ENCODE measurements at places on chromosomes 6 and 20.

DNA sequence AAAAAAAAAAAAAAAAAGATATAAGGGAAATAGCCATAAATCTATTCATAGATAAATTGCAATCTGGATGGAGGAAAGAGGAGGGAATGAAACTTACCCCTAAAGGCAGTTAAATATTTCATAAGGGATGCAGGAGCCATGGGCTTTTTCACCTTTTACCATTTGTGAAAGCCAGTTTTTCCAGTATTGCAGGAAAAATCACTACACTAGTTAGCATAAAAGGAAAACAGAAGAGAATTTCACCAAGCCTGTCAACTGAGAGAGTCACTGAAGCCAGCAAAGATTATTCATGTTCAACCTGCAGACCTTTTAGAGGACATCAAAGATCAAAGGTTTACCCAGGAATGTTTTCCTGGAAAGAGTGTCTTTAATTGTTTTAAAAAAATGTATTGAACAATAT is 969.7 kb downstream of the KIF16B start:
- DNase-seq, result peak; percentile 4

GRCh38 chr6:36364669-36365479 is 22.6 kb downstream of the ETV7 start:
- no peak for DNase-seq

DNA sequence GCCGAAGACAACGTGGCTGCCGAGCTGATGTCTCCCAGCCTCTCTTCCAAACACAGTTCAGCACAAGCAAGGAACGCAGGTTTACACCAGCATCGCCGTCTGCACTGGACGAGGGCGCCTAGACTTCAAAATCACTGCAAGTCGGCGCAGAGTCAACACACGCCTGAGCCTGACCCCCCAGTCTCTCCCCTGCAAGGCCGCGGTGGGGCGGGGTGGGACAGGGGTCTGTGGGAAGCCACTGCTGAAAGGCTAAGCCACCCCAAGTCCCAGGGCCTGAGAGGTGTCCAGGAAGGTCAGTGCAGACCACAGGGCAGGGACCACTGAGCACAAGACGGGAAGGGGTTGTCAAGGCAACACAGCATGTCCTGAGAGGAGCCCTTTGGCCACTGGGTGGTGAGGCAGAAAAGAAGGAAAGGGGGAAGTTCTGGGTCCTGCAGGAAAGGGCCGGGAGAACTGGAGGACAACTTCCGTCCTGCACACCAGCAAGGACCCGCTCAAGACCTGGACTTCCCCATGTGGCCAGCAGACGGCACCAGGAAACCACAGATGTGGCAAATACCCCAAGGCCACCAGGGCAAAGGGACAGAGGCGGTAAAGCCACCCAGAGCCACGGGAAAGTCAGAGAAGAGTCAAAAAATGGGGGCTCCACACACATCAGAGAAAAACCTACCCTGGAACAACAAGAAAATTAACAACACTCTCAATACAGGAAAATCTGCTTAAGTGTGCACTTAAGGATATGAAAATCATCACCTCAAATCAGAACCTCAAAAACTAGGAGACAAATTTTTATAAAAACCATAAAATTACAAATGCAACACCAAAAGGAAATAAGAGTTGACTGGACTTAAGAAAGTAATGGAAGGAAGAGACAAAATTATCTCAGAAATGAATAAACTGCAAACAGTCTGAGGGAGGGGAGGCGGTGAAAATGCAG is 84.8 kb downstream of the TAF4 start:
- DNase-seq, result no peak

DNA sequence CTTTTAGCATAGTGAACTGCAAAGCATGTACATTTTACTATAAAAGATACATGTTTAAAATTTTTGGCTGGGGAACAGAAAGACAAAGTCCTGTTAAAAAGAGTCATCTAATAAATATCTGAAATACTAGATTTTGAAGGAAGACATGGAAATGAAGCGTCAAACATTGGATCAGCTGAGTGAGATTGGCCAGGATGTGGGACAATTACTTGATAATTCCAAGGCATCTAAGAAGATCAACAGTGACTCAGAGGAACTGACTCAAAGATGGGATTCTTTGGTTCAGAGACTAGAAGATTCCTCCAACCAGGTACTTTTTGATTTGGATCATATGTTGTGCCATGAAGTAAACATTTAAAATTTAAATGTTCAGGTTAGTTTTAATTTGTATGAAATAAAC is 162.3 kb downstream of the UTRN start:
- no peak for DNase-seq

DNA sequence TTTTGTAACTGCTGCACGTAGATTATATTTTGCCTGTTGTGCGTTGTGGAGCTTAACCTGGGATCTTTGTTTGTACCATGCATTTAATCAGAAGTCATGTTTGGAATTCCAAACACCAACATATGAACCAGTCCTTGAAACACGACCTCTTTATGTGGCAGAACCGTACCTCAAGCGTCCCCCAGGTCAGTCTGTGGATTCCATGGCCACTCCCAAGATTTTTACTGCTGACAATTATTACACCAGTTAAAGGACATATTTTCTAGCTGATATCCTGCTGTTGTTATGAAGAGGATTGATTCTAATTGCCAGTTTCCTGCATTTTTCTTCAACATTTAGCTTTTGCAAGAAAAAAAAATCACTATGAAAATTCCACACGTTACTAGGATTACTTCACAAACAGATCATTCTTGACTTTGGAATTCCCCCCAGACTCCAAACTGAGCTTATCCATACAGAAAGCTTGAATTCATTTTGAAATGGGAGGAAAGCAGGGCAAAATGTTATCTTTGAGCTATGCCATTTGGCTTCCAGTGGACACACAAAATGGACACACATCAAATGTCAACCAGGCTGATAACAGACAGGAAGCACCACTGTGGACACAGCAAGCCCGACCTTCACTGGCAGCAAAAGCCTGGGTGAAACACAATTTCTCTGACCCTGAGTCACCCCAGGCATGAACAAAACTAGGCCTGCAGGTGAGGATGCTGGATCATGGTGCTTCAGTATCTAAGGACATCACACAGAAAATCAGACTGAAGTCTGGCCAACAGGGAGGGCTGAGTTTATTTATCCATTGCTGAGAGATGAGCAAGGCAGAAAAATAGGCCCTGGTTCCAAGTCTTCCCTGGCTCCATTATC is 542.9 kb upstream of the JAG1 start:
- no peak for DNase-seq

GRCh38 chr20:3924304-3925112 is 35.3 kb downstream of the PANK2 start:
- no peak for DNase-seq

GRCh38 chr6:46246727-46247126 is 75.9 kb upstream of the ENPP5 start:
- no peak for DNase-seq

GRCh38 chr6:169171016-169171415 is 82.6 kb downstream of the THBS2 start:
- DNase-seq, result no peak

GRCh38 chr6:53926505-53926904 is 131.7 kb downstream of the LRRC1 start:
- DNase-seq, result no peak

- no peak for DNase-seq
Measured at GRCh38 chr6:164396071-164397047, 913.0 kb downstream of the C6orf118 start.

DNA sequence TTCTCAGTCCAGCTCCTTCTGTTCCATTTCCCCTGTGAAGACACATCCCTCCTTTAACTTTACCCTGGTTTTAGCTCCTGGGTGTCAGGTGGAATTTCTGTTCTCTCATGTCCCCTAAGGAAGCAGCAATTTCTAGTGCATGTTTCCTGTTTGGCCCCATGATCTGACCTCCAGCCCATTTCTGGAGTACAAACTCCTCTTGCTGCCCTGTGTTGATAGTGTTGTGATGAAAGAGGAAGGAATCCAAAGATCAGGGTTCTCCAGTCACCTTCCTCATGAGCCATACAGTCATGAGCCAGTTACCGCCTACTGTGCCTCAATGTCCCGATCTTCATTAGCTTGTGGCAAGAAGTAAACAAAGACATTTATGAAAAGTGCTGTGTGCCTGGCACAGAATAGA is 97.4 kb downstream of the PHACTR1 start:
- no peak for DNase-seq

- DNase-seq, result no peak
Measured at GRCh38 chr6:19719691-19720128, 117.5 kb upstream of the ID4 start.

DNA sequence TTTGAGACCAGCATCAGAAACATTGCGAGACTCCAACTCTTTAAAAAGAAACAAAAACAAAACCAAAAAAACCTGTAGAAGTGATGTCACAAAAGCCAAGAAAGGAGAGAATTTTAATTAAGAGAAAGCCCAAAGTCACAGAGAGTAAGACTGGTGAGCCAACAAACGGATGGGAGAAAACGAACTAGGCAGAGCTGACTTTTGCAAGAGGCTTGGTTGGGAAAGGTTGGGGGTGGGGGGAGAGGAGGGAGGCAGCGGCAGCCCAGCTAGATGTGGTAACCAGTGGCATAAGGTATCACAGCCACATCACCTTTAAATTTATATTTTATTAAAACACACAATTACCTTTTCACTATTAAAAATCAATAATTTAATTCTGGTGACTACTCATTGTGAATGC is 23.5 kb downstream of the NOL7 start:
- DNase-seq, result no peak

All from right renal cortex interstitium (tissue), 3 donors.